ENCODE measurements at places on chromosomes 4 and X.

DNA sequence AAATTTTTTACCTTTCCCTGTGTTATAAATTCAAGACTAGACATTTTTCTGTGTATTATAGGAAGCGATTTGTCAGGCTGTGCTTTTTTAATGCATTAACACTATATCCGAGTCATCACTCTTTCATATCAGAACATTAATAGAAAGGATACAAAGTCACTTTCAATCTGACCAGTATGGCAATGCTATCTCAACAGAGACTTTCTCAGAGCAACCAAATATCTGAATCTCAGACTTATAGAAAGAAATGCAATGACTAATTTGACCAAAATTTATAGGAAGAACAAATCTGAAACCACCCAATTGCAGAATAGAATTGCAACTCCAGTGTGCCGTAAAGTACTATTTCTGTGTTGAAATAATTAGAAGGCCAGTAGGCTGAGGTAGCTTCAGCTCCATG, 473 bp upstream of the TKTL2 start:
- no peak for DNase-seq

DNA sequence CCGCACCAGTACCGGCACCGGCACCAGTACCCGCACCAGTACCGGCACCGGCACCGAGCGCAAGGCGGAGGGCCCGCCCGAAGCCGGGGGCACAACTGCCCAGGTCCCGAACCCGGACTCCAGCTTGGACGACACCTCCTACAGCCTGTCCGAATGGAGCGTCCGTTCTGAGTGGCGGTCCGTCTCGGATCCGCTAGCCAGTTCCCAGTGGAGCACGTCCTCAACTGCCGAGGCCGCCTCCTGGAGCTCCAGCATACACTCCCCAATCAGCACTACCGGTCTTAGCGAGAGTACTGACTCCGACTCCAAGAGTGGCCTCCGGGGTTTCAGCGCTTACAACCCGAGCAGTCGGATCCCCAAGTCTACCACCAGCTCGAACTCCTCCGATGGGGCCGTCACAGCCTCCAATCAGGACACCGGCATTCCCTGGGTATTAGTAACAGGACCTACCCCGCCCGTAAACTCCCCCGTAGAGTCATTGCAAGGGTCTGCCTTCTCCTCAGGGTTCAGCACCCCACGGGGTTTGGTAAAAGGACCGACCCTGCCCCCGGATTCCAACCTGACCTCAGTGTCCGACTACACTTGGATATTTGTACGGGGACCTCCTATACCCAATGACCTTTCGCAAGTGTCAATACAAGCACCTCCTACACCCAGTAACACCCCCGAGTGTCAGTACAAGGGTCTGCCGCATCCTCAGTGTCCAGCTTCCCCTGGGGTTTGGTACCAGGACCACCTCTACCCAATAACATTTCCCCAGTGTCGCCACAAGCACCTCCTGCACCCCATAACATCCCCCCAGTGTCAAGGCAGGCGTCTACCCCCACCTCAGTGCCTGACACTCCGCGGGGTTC, 721 bp upstream of the MAOA start:
- DNase-seq = no peak

DNA sequence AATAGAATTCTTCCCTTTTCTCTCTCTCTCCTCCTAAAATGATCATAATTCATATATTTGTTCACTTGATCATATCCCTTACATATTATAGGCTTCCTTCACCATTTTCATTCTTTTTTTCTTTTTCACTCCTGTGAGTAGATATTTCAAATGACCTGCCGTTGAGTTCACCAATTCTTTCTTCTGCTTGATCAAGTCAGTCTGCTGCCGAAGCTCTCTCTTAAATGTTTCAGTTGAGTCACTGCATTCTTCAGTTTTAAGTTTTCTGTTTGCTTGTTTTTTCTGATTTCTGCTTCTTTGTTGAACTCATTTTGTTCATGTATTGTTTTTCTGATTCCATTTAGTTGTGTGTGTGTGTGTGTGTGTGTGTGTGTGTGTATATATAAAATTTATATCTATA, 354.3 kb downstream of the GPAT3 start:
- no peak for DNase-seq

GRCh38 chr4:1901127-1901526, 29.9 kb downstream of the NSD2 start:
- DNase-seq = no peak

DNA sequence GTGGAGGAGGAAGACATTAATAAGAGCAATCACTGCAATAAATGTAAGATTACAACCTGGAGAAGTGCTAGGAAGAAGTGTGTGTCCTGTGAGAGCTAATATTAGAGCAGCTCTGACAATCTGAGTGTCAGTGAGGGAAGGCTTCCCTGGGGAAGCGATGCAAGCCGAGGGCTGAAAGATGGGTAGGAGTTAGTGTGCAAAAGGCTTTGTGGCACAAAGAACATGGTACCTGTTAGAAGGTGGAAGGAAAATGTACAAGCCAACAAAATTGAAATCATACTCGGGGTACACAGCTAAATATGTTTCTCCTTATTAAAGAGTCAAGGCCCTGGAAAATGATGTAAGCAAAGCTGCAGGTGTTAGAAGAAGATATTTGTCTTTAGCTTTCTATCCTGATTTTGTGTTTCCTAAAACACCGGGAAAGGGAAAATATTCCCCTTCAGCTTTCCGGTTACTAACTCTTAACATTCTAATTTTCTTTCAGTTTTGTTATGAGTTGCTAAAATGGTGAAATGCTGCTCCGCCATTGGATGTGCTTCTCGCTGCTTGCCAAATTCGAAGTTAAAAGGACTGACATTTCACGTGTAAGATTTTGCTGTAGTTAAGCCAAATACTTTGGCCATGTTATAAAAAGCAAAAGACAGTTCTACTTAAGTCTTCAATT, 808 bp downstream of the THAP6 start:
- no peak for DNase-seq

DNA sequence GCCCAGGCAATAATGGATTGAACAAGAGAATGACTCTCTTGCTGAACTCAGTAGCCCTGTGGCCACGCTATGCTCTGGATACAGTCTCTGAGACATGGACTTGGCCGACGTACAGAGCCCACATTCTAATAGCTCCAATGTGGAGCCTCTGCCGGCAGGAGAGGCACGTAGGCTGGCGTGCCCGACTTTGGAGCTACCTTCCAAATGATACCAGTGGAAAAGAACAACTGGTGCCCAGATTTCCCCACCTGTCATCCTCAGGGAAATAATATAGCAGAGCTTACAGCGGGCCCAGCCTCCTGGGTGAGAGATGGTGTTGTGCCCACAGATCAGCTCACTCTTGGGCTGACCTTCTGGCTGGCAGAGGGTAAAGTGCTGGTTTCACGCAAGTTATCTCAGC, 10.6 kb downstream of the NDP start:
- no peak for DNase-seq

GRCh38 chr4:113383111-113383785, 333.8 kb downstream of the ANK2 start:
- DNase-seq = no peak

DNA sequence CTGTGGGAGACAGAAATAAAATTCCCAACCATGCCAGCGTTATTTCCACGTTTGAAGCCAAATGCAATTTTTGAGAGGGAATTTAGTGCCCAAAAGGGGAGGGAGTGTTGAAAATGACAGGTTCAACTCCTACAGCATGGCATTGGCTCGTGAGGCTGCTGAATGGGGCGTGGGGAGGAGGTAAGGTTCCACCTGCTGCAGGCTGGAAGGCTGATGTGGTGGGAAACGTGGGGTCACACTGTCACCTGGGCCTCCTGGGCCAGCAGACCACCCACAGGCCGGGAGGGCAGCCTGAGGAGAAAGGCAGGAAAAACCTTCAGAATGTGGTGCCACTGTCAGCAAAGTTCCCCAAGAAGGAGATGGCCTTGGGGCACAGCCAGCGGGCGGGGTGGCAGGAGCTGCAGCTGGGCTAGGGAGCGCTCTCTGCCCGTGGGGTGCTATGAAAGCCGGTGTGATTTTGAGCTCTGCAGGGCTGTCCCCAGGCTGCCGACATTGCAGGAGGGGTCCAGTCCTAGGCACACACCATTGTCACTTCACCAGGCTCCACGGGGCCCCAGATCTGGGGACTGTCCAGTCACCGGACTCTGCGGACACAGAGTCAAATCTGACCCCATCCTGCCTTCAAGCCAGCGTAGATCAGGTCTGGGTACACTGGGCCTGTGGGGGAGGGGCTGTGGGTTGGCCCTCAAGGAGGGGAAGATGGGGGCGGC, 19.6 kb downstream of the MSANTD1 start:
- no peak for DNase-seq

DNA sequence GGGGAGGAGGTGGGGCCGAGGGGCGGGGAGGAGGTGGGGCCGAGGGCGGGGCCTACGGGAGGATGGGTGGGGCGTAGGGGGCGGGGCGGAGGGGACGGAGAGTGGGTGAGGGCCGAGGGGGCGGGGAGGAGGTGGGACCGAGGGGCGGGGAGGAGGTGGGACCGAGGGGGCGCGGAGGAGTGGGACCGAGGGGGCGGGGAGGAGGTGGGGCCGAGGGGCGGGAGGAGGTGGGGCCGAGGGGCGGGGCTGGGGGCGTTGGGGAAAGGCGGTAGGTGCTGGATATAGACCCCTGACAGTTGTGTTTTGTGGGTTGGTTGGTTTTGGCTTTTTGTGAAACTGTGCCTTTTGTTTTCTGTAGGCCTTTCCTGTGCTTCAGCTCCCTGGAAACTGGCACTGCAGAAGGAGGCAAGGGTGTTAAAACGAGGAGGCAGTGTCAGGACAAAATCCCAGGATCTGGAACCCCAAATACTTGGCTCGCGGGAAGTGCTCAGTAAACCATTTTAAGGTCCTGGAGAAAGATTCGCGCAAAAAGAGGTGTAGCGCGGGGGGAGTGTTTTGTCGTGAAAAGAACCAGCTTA, 580 bp upstream of the MMGT1 start:
- DNase-seq = peak; percentile 56

GRCh38 chr4:168879188-168879587, 130.9 kb downstream of the CBR4 start:
- DNase-seq = no peak

DNA sequence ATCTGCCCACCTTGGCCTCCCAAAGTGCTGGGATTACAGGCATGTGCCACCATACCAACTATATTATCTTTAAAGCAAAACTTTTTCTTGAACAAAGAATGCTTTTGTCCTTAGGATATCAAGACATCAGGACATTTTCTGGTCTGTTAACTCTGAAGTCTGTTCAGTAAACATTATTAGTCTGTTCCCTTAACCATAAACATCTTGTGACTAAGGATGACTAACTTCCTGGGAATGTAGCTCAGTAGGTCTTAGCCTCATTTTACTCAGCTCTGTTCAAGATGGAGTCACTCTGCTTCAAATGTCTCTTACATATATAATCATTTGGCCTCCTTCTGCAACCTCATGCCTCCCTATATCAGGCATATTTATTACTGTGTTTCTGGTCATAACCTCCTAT, 122.9 kb downstream of the UBE2NL start:
- no peak for DNase-seq

Measured in NCI-H2107 (cell line).